ENCODE measurements at places on chromosomes 5 and 9.

DNA sequence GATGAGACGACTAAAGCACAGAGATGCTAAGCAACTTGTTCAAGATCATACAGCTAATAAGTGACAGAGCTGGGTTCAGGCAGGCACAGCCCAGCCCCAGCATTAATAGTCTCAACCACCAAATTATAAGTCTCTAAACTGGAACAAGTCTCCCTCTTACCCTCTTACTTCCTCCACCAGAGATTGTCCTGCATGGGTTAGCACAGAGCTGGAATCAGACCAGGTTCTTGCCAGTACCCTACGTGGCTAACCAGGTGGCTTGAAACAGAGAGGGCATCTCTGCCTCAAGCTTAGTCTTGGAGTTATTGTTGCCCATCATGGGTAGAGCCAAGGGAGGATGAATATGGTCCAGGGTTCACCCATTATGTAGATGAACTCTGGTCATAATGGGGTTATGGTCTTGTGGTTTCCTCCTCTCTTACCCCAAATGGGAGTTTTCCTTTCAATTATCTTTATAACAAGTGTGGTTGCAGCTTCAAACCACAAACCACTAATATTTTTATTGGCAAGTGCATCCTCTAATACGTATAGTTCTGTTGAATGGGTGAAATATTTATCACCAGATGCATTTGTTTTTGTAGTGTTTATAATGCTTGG, 8.3 kb upstream of the XPA start:
- no peak for DNase-seq

- no peak for DNase-seq
Observed at GRCh38 chr9:109923806-109924205, 143.8 kb downstream of the PALM2AKAP2 start.

DNA sequence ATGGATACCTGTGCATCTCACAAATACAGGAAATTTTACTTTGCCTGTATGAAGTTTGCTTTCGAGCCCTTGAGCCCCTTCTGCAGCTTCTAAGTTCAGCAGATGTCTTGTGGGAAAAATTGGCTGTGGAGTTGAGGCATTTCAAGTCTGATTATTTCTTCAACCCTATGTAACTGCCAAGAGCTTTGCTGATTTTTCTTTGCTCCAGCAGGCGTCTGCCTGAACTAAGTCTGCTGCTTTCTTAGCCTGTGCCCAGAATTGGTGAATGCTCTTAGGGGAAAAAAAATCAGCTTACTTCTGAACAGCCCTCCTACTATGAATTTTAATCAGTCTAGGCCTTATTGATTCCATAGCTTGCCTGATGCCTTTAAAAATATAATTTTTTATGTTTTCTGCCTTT, 41.2 kb downstream of the RIC1 start:
- DNase-seq, result no peak

- DNase-seq, result no peak
Observed at GRCh38 chr5:174176511-174176910, 131.0 kb downstream of the NSG2 start.

DNA sequence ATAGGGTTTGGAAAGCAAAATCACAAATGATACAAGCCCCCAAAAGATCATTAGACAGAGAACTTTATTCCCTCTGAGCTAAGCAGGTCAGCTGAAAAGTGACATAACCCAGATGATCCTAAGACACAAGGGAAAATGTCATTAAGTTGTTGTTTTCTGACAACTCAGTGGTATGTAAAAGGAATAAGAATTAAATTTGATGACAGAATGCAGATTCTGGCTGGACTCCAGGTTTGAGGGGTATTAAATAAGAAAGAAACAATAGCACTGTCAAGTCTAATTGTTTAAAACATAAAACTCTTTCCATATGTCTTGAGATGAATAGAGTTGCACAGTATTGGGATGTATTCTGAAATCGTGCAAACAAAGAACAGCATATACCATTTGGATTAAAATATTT, 429.9 kb downstream of the CAAP1 start:
- no peak for DNase-seq

All from HCT116 (cell line).